ENCODE measurements at places on chromosomes 5 and 9.

DNA sequence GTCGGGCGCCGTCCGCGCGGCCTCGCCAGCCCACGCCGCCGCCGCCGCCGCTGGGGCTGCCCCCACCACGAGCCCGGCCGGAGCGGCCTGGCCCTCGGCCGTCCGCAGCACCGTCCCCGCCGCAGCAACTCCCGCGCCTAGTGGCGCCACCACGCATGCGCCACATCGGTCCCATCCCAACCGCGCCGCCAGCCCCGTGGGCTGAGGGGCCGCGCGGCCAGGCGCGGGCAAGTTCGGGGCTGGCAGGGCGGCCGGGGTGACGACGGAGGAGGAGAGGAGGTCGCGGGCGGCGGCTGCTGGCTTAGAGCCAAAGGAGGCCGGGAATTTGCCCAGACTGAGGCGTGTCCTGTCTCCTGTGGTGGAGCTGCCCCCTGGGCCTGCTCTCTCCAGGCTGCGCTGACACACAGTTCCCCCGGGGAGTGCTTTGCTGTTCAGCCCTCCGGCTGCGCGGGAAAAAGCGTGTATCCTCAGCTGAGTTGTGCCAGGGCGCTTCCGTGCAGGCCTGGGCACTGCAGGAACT is at the start of gene TUSC1:
TSS of gene TUSC1 (minus strand) at position 298 of the 520 bp plus-strand sequence. CDS start at position 166, 132 bp downstream.
- no peak for DNase-seq

DNA sequence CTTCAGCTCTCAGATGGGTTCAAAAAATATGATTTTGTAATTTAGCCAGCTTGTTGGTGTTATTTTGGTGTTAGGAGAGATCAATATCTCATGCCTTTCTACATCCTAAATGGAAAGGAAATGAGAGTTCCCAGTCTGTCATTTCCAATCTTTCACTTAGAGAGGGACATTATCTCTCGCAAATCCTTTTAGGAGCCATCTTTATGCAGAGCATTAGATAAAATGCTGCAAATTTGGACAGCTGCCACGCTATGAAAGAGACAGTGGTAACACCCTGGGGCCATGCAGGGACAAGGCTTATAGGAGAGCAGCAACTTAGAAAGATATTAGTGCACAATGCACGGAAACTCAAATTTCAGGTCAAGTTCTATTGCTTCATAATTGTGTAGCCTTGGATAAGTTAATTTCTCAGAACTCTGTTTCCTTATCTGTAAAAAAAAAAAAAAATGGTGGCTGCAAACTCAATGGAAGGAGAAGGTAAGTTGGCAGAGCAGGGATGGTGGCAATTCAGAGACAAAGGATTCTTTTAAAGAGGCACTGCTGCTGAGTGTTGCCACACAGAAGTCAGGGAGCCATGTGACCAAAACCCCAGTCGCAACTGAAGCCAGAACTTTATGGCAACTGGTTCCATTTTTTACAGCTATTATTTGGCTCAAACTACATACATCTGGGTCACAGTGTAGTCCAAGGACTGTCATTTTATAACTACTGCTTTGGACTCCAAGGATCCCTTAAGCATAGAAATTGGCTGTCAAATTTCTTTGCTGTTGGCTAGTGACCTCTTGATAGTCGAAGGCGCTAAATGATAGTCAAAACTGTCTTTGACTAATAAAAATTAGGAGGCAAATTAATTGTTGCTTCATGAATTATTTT is 210.2 kb downstream of the FRMD3 start:
- no peak for DNase-seq

- DNase-seq: no peak
Measured at GRCh38 chr5:172479034-172479783, 24.9 kb upstream of the SH3PXD2B start.

DNA sequence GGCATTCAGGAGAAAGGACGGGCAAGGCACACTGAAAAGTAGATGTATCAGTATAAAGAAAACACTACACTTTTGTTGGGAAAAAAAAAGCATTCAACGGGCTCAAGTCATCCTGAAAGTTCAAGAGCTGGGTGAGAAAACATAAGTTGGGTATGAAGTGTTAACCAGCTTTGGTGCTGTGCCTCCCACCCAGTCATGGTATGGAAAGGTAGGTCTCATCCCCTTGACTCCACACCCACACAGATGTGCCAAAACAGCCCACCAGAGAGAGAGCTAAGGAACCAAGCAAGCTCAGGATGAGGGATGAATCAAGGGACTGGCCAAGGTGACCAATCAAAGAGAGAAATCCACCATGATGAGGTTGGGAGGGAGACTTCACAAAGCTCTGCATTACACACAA is 54.7 kb downstream of the ESM1 start:
- no peak for DNase-seq

GRCh38 chr5:180271221-180271620 is 20.7 kb downstream of the MAPK9 start:
- DNase-seq: no peak
